GM20000 (cell line): ENCODE measurements at places on chromosomes 2 and 18.

GRCh38 chr2:50347358-50348044 is 684.4 kb downstream of the NRXN1 start:
- no peak for DNase-seq

DNA sequence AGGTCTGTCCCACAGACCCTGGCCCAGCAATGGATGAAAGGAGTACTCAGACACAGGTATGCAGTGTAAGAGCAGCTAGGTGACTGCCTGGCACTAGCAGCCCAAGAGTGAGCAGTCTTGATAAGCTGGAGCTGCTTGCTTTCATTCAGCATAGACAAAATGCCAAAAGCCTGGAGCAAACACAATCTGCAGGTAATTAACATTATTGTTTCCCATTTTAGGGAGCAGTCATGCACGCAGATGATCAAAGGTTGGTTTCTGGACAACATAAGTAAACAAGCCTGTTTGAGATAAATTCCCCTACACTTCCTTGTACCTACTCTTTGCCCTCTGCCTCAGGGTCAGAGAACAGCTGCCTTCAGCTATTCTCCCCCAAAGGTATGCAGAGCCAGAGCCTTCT is 73.7 kb upstream of the MSTN start:
- DNase-seq = no peak

- no peak for DNase-seq
Measured at GRCh38 chr2:120606280-120606679, 129.4 kb upstream of the GLI2 start.

DNA sequence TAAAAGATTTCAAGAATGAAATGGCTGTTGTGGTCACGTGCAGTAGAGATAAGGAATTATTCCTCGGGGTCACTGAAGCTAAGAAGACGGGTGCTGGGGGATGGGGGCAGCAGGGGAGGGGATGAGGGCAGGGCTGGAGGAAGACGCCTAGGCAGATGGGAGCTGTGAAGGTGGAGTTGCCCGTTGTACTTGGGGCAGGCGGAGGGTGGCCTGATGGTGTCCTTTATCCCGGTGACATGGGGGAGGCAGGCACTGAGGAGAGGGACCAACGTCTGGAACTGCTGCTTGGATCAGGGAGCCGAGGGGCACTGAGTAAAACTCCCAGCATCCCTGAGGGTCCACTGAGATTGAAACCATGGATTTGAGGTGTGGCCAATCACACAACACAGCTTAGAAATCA is 64.9 kb downstream of the ZCCHC2 start:
- no peak for DNase-seq

DNA sequence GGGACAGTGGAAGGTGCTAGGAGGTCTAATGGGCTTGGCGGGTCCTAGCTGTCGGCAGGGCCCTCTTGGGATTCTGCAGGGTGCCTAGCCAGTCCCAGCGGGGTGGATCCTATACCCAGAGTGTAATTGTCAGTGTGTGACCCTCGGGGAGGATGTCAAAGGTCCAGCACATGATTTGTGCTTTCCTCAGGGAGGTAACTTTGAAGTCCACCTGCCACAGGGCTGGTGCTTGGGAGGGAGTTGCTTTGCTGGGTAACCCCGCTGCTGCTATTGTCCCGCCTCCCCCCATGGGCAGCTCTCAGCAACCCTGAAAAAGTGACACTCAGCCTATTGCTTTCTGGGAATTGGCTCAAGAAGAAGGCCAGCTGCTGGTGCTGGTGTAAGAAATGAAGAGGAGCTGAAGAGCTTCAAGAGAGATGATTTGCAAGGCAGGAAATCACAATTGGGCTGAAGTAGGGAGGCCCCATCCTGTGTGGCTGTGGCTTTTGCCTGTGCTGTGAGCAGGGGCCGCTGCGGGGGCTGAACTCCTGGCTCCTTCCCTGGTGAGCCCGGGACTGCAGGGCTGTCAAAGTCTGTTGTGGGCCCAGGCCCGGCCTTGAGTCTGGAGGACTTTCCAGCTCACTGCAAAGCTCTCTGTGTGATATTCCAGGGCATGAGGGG is 36.4 kb downstream of the EMILIN2 start:
- peak; percentile 63 for DNase-seq

GRCh38 chr18:9495916-9496705 is 20.8 kb downstream of the RALBP1 start:
- no peak for DNase-seq

DNA sequence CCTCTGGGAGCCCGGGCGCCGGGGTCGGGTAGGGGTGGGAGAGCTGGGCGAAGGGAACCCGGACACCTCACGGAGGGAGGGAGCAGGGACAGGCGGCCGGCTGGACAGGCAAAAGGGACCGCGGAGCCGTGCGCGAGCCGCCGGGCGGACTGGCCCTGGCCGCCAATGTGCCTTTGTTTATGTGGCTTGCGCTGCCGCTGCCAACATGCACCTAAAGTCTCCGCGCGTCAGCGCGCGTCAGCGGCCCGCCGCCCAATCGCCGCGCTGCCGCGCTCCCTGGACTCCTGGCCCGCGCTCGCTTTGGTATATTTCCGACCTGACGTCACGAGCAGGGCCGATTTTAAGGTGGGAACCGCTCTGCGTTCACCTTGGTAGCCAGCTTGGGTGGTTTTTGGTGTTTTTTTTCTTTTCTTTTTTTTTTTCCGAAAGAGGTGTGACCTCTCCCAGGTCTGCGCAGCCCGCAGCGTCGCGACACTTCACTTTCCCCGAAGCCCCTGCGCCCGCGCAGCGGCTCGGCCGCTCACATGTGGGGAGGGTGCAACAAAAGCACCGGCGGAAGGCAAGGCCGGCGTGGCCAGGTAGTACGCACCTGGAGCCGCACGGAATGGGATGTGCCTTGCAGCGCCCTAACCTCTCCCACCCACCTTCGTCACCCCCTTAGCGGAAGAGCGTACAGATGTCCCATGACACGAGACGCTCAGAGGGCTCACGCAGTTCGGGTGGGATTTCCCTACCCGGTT is at the start of gene NR4A2:
TSS of gene NR4A2 (minus strand) at position 188 of the 740 bp plus-strand sequence. CDS start 2,535 bp downstream, outside the sequence.
- peak; percentile 87 for DNase-seq

GRCh38 chr2:221492636-221493035 is 79.5 kb downstream of the EPHA4 start:
- no peak for DNase-seq

- DNase-seq = no peak
Measured at GRCh38 chr2:120348737-120349439, 3.0 kb downstream of the INHBB start.

GRCh38 chr2:155846259-155846658 is 486.3 kb downstream of the NR4A2 start:
- DNase-seq = no peak

DNA sequence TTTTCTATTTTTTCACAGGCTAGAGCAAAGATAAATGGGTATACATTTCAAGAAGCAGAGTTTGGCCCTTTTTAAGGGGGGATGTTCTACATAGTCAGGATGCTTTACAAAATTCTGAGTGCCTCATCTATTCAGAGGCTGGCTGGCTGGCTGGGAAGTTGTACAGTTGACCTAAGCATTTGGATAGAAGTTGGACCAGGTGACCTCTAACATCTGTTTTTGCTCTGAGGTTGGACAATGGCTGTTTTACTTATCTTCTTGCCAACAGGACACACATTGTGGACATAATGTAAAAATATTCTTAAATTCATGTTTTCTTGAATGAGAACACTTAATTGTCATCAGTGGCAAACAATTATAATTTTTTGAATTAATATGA is 205.4 kb downstream of the PTPRM start:
- DNase-seq = no peak

DNA sequence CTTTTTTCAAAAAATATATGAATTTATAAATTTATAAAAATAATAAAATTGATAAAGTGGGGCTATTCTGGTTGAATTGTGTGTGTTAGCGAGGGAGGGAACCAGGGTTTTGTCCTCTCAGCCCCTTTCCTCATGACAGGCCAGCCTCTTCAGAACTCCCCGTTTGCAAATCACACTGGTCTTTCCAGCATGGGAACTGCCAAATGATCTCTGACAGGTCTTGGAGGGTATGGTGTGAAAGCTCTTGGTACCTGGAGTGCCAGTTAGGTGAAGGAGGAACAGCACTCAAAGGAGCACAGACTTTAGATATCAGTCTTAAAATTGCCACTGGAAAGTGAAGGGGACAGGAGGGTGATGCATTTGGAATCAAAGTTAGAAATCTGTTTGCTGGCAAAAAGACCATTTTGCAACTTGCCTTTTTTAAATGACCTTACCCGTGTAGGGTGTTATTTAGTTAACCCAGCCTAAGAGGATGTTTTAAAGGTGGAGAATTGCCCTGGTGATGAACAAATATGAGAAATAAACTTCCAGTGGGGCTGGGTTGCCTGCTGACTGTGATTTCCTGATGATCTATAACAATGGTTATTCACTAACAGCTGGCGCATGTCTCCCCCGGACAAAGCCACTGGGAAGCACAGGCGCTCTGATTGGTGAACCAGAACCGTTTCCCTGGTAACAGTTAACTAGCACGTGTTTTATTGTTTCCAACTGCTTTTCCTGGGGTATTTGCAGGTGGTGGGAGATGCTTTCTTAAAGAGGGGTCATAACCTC is 85.3 kb upstream of the EFEMP1 start:
- no peak for DNase-seq

- no peak for DNase-seq
Measured at GRCh38 chr2:16899958-16900357, 234.3 kb upstream of the CYRIA start.

DNA sequence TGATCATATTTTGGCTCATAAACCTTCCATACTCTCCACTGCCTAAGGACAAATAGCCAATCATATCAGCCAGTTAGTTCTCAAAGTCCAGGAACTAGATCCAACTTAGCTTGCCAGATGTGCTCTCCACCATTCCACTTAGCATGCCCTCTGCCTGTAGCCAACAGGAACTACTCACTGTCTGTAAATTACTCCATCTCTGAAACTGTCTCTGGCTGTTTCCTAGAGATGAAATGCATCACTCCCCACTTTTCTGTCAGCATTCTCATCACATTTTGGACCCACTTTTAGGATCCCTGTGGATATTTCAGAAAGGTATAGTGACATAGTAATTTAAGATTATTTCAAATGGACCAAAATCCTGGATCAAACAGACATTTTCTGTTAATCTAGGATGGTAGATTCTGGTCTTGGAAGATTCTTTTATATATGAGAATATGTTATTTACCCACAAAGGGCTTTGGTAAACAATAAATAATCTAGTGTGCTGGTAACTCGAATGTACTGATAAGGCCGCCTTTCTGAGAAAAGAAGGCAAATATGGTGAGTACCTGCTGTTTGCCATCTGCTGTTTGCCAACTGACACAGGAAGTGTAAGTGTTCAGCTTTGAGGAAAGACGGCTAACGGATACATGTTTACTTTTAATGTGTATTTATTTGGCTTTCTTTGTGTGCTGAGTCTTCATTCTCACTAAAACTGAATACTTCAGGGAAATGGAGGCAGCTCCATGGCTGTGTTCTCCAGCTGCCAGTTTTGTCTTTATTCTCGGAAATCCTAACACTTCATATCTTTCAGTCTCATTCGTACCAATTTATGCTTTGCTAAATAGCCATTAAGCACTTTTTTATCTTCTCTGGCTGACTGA is 79.5 kb downstream of the EVA1A start:
- no peak for DNase-seq

- DNase-seq = no peak
Measured at GRCh38 chr2:106127282-106127771, 66.8 kb downstream of the UXS1 start.

- DNase-seq = no peak
Measured at GRCh38 chr2:168896783-168897182, 4.3 kb upstream of the G6PC2 start.

GRCh38 chr2:189791338-189792042 is 7.2 kb downstream of the PMS1 start:
- DNase-seq = no peak

DNA sequence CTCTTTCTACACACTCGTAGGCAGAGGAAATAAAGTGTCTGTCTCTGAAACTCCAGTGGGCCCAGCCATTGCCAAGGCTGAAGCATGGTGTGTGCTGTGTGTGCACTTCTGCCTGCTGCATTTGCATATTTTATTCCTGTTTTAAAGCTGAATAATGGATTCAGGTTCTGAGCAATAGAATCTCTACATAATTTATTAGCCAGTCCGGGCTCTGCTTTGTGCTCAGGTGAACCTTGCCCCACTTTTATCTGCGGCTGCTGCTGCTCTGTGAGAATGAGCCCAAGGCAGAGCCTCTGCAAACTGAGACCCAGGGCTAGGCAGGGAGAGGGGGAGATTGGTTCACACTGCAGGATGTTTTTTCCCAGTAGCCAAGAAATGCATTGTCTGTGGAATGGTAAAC is 64.6 kb upstream of the SH3BP4 start:
- DNase-seq = no peak

DNA sequence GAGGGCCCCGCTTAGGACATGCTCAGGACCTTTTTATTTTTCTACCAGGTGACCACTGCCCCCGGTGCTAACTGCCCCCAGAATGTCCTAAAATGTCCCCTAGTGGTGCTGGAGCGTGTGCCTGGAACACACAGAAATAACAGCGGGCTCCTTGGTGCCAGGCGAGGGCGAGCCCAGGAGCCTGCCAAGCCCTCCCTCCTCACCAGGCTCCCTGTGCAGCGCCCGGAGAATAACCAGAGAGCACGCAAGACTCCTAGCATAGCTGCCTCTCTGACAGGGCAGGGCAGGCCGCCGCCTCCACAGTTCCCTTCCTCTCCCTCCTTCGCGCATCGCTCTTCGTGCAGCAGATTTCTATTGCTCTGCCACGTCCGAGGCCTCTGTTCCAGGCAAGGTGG is 84.3 kb upstream of the ZNF516 start:
- DNase-seq = no peak

DNA sequence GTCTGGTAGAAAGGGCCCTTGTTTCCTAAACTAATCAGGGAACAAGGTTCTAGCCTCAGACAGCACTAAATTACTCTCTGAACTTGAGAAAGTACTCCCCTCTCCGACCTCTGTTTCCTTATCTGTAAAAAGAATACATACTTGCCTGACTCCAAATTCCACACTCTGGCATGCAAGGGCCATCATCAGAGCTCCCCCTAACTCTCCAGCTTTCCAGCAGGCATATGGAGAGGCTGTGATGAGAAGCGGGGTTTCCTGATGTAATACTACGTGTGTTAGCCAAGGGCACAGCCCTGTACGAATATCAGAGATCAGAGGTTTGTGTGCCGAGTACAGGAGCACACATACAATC is 1.8 kb upstream of the EVA1A start:
- DNase-seq = no peak

GRCh38 chr2:55097082-55097460 is 46.8 kb upstream of the RTN4 start:
- DNase-seq = no peak

GRCh38 chr18:62944454-62944853 is 229.1 kb downstream of the PHLPP1 start:
- no peak for DNase-seq

DNA sequence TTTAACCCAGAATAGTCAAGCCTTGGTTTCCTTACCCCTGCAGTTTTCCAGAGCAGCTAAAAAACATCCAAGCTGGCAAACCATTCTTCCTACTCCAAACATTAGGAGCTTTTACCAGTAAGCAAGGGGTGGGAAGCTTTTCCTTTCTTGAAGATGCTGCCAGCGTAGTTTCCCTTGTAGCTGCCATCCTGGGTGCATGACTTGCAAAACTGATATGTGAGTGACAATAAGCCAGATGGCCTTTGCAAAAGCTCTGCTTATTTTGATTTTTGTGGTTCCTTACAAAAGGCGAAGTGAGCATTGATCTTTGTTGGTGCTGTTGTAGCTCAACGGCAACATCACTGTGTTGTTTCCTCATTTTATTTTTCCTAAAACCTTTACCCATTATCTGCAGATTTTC is 138.8 kb downstream of the WDSUB1 start:
- no peak for DNase-seq
